ENCODE measurements at places on chromosomes 11 and 22. TPM values are rescaled to one million over a fixed set of nuclear protein-coding genes. Genes with fewer than 3 reads are reported as not detected.

- no peak overlapping the region for H3K27ac ChIP-seq
- H3K4me1 ChIP-seq: no peaks in the 10 kb centered on the region
Measured at GRCh38 chr11:72842126-72842525, 27.9 kb downstream of the ATG16L2 start.

DNA sequence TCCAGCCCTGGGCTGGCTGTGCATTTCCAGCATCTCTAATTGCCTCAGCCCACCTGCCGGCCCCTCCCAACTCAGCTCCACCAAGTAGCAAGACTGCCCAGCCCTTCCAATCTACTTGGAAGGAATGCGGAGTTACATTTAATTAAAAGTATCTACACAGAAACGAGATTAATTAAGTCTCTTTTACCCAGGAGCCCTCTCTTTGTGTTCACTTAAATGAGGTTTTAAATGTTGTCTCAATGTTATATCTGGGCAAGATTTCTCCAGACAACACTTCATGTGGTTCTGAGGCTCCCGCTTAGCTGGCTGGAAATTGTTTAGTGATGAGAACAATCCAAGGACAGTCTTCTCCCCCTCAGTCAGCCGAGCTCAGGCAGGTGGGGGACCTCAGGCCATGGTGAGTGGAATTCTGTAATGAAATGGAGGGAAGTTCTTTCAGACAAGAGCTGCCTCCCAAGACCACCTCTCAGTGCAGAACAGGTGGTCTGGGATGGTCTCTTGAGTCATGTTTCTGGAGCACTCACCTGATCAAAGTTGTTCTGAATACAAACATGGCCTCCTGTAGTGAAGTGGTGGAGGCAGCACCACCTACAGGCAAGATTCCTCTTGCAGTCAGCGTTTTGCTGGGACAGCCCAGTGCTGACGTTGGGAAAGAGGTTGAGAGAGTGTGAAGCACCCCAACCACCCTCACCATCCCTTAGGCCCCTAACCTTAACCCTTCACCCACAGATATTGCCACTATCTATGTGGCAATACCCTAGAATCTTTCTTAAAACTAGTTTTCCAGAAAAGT, 371.6 kb downstream of the CADM1 start:
- no peak overlapping the region for H3K4me3 ChIP-seq
- DNase-seq: peak; percentile 34
- H3K27ac ChIP-seq: no peak overlapping the region
- H3K27me3 ChIP-seq: no peaks in the 10 kb centered on the region

DNA sequence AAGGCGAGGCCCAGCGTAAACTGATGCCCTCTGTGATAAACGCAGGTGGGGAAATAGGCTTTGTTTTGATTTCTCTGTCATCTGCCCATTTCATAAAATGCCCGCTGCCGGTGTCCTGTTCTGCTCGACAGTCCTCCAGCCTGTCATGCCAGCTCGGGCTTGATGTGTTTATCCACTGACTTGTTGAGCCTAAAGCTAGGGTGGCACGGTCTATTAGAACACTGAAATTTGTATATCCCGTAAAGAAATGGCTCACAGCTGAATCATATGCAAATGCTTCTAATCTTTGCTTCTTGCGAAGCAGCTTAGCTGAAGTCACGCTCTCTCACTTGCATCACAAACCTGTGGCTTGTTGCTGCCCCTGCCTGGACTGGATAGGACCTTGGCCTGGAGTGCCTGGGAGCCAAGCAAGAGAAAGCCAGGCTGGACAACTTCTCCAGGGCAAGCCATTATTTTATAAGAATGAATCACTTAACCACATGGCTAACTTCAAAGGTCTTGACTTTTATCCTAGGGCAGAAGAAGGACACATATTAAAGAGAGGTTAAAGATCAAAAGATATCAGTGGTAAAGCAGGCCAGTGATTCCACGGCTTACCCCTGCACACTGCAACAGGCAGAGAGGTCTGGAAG, 33.1 kb downstream of the EHF start:
- no peak for DNase-seq
- peaks cover 2% of the 10 kb centered on the region for H3K27me3 ChIP-seq
- no peaks in the 10 kb centered on the region for H3K36me3 ChIP-seq
- peaks cover 8% of the 10 kb centered on the region for H3K4me1 ChIP-seq
- H3K4me3 ChIP-seq: no peak overlapping the region

- H3K27ac ChIP-seq: no peak overlapping the region
- peaks cover 6% of the 10 kb centered on the region for H3K36me3 ChIP-seq
- peaks cover 4% of the 10 kb centered on the region for H3K4me1 ChIP-seq
- peaks cover 2% of the 10 kb centered on the region for H3K27me3 ChIP-seq
- no peak for DNase-seq
- no peak overlapping the region for H3K4me3 ChIP-seq
Measured at GRCh38 chr11:14635546-14635945, 8.1 kb upstream of the PDE3B start.

The C11orf97 gene
- not detected for total RNA-seq

- no peak overlapping the region for H3K4me3 ChIP-seq
- no peak overlapping the region for H3K27ac ChIP-seq
- peaks cover 5% of the 10 kb centered on the region for H3K27me3 ChIP-seq
- no peaks in the 10 kb centered on the region for H3K36me3 ChIP-seq
- no peak for DNase-seq
Measured at GRCh38 chr22:48734359-48734758, 1093.3 kb downstream of the BRD1 start.

- DNase-seq: no peak
- H3K36me3 ChIP-seq: no peaks in the 10 kb centered on the region
- no peak overlapping the region for H3K4me3 ChIP-seq
- no peak overlapping the region for H3K27ac ChIP-seq
- H3K27me3 ChIP-seq: peaks cover 2% of the 10 kb centered on the region
Measured at GRCh38 chr11:13140873-13141655, 131.9 kb downstream of the RASSF10 start.

DNA sequence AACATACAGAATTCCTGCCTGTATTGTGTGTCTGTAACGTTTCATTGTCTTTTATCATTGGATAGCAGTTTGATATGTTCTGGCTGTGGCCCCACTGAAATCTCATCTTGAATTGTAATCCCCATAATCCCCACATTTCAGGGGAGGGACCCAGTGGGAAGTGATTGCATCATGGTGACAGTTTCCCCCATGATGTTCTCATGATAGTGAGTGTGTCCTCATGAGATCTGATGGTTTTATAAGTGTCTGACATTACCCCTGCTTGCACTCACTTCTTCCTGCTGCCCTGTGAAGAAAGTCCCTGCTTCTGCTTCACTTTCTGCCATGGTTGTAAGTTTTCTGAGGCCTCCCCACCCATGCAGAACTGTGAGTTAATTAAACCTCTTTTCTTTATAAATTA, 19.6 kb upstream of the MTMR2 start:
- DNase-seq: no peak
- H3K4me3 ChIP-seq: no peak overlapping the region
- H3K36me3 ChIP-seq: peaks cover 19% of the 10 kb centered on the region
- peaks cover 4% of the 10 kb centered on the region for H3K27me3 ChIP-seq
- no peaks in the 10 kb centered on the region for H3K4me1 ChIP-seq
- H3K27ac ChIP-seq: no peak overlapping the region

DNA sequence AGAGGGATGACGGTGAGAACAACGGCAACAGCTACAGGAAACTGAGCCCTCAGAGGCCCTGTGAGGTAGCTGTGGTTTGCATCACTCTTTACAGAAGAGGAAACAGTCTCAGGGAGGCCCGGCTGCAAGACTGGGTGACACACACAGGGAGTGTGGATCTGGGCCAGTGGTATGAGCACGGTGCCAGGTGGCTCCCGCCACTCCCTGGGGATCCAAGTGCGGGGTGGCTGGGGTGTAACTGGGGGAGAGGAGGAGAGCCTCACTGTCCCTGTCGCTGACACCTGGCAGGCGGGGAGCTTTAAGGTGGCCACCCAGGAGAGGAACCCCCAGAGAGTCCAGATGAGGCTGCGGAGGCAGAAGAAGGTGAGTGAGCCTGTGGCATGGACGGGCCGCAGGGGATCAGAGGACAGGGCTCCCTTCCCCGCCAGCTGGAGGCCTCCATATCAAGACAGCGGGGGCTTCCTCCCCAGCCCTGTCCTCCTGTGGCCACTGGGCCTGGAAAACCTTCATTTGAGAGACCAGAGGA, 5.6 kb downstream of the RGL4 start:
- peaks cover 23% of the 10 kb centered on the region for H3K36me3 ChIP-seq
- H3K4me1 ChIP-seq: peaks cover 19% of the 10 kb centered on the region
- H3K27me3 ChIP-seq: peaks cover 1% of the 10 kb centered on the region
- DNase-seq: no peak
- H3K4me3 ChIP-seq: no peak overlapping the region

The OR10G8 gene
- total RNA-seq: not detected

GRCh38 chr11:1349327-1350041, 40.1 kb upstream of the TOLLIP start:
- no peak overlapping the region for H3K27ac ChIP-seq
- DNase-seq: no peak
- no peak overlapping the region for H3K4me3 ChIP-seq
- H3K27me3 ChIP-seq: peaks cover 11% of the 10 kb centered on the region

The NXPE4 gene
- not detected for total RNA-seq

All from endothelial cell (in vitro differentiated cells).